Gastroesophageal sphincter (tissue), 4 donors: ENCODE measurements at places on chromosomes 2 and 18.

GRCh38 chr2:10451819-10452218, 3.7 kb upstream of the ODC1 start:
- no peak for ATAC-seq

- ATAC-seq = no peak
These were observed 67.3 kb downstream of the LRRC30 start for GRCh38 chr18:7298149-7298548.

- ATAC-seq = no peak
These were observed 182.9 kb downstream of the MYO1B start for GRCh38 chr2:191428141-191428540.

DNA sequence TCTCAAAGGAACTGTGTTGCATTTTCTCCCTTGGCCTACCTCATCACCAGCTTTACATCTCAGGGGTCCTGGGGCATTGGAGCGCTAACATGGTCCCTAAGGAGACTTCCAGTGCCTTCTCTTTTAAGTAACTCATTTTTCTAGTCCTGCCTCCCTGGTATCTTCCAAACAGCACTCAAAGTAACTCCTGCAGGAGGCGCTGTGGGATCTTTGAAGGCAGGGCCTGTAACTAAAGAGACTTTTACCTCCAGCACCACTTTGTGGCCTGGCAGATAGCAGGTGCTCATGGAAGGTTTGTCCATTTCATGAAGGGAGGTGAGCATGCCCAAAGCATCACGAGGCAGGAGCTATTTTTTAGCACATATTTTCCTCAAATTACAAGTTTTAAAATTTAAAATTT, 411.0 kb upstream of the GYPC start:
- no peak for ATAC-seq

GRCh38 chr2:152560166-152560565, 157.1 kb downstream of the PRPF40A start:
- ATAC-seq = no peak

DNA sequence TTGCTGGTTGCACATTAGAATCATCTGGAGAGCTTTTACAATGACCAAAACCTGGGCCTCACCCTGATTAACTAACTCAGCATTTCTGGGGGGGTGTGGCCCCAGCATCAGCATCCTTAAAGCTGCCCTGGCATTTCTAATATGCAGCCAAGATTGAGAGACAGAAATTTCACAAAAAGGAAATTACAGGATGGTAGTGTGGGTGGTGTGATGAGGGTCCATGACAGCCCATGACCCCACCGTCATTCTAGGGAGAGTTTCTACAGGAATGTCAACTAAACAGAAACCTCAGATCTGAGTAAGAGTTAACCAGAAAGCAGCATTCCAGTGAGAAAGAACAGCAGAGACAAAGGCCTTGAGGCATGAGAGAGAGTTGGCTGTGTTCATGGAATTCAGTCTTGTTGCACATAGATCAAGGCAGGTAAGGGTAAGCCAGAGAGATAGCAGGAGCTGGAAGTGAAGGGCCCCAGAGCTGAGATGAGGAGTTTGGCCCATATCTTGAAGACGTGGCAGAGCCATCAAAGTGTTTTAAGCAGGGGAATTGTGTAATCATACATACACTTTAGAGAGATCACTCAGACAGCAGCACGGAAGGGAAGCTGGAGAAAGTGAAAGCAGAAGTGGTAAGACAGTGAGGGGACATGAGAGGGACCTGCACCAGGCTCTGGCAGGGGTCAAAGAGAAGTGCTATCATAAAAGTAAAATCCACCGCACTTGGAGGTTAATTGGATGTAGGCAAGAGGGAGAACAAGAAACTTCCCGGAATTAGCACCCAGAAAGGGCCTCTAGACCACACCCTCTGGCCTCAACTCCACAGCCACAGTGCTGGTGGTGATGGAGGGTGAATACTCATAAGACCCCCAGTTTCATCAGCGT, 7.8 kb upstream of the TRABD2A start:
- peak; percentile 80 for ATAC-seq

GRCh38 chr2:118046634-118047210, 32.9 kb upstream of the CCDC93 start:
- no peak for ATAC-seq

- no peak for ATAC-seq
These were observed 233.8 kb upstream of the SPRED2 start for GRCh38 chr2:65666156-65666725.

GRCh38 chr2:37774976-37775907, 103.8 kb upstream of the CDC42EP3 start:
- no peak for ATAC-seq

GRCh38 chr18:27839141-27839540, 337.8 kb downstream of the CDH2 start:
- no peak for ATAC-seq

DNA sequence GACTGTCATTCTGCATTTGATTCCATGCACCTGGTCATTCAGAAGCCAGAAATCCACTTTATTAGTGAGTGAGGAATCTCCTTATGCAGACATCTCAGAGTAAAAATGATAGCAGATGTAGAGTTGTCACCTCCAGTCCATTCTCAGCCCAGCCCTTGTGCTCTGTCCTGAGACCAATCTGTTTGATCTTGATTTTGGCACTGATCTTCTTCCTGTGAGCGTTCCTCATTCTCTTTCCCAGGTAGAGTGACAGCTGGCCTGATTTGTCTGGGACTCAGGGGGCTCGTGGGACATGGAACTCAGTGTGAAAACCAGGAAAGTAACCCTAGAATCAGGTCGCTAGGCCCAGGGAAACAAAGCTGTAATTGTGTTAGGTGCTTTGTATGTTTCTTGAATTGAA, 8.9 kb downstream of the ARHGAP25 start:
- ATAC-seq = no peak

DNA sequence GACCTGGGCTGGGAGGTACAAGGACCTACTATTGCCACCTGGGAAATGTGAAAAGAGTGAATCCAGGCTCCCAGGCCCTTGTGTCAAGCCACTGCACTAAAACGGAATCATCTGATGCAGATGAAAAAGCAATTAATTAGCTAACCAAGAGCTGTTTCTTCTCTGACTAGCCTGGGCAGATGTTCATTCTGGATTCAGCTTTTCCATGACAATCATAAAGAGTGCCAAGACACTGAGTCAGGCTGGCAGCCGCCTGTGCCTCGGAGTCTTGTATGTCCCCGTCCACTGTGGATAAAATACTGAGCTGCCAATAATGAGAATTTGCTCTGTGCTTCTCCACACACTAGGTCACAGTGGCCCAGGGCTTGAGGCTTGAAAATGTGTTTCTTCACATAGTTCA, 21.7 kb upstream of the LCLAT1 start:
- peak; percentile 75 for ATAC-seq

DNA sequence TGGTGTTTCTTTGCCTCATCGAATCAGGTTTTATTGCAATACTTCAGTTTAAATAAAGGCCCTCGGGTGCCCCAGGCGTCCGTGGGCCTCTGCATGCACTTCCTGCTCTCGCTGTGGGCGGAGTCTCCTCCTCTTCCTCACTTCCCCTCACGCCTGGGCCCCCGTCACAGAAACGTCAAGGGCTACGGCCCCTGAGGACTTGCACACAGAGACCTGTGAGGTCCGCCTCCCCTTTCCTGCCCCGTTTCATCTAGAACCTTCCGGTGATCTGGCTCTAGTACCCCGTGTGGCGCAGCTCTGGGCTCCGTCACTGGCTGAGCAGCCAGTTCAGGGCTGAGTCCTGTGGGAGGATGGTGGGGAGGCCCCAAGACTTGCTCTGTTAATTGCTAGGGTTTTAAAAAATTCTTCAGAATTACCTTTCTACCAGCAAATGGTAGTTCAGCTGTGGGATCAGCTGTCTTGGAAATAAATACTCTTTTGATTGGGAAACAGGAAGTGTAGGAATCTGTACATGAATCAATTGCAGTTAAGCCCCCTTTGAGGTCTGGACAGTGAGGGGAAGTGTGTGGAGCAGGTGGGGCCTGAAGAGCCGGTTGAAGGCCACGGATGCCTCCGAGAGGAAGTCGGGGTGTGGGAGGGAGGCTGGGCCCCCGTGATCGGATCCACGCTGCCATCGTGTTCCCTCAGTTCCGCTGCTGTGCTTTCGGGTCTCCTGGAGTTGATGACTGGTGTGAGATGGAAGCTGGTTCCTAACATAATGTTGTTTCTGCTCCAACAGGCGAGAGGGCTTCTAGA, 10.2 kb downstream of the NFATC1 start:
- peak; percentile 14 for ATAC-seq

GRCh38 chr2:177078416-177078815, 134.2 kb upstream of the HNRNPA3 start:
- ATAC-seq = peak; percentile 48

GRCh38 chr2:61238219-61239012, 76.4 kb downstream of the C2orf74 start:
- ATAC-seq = no peak

- no peak for ATAC-seq
These were observed 238.8 kb downstream of the IKZF2 start for GRCh38 chr2:212912445-212913103.

DNA sequence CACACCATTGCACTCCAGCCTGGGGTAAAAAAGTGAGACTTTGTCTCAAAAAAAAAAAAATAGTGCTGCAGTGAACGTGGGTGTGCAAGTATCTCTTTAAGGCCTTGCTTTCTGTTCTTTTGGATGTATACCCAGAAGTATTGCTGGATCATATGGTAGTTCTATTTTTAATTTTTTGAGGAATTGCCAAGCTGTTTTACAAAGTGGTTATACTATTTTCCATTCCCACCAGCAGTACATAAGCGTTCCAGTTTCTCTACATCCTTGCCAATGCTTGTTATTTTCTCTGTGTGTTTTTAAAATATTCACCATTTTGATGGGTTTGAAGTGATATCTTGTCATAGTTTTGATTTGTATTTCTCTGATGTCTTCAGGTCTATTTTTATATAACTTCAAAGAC, 13.1 kb downstream of the ARMC9 start:
- ATAC-seq = no peak

DNA sequence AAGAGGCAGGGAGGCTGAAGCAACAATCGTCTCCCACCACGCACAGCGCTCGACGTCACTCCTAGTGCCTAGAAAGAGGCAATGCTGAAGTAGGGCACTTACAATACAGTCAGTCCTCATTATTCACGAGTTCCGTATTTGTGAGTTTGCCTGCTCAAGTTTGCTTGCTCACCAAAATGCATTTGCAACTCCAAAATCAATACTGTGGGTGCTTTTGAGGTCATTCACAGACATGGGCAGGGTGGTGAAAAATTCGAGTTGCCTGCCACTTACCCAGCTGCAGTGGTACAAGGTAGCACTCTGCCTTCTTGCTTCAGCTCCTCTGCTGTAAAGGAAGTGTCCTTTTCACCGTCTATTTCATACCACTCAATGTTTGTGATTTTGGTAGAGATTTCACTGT, 113.7 kb upstream of the NCK2 start:
- no peak for ATAC-seq

- no peak for ATAC-seq
These were observed 158.0 kb downstream of the RAPGEF4 start for GRCh38 chr2:172893671-172894070.

DNA sequence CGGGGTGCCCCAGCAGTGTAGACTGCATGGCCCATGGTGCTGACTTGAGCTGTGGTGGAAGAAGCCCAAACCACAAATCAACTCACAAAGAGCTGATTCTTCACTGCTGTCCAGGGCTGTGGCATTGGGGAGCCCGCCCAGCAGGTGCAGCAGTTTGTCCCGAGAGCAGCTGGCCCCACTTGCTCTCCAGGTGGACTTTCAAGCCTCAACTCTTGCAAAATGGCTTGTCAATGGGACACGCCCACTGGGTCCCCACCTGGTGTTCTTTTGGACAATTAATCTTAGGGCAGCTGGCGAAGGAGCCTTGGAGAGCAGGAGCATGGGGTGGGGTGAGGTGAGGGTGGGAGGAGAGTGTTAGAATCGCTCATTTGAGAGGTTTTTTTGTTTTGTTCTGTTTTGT, 117.9 kb downstream of the MYCN start:
- ATAC-seq = no peak

DNA sequence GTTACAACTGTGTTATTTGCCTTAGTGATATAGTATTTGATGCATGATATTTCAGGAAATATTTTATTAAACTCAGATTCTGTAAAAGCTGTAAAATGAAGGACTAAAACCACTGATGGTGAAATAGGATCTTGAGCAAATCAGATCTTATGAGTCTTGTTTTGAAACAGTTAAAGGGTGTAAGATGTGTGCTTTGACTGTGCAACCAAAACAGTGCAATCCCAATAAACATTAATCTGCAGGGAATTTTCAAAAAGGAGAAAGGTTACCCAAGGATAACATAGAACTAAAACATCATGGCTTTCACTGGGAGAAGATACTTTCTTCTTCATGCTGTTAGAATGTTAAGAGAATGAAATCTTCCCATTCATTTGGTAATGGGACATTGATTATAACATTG, 378.7 kb downstream of the PARD3B start:
- ATAC-seq = no peak

- peak; percentile 21 for ATAC-seq
These were observed 775 bp downstream of the RNF125 start for GRCh38 chr18:32019251-32019948.

- no peak for ATAC-seq
These were observed 21.5 kb downstream of the SLC4A3 start for GRCh38 chr2:219648963-219649362.

DNA sequence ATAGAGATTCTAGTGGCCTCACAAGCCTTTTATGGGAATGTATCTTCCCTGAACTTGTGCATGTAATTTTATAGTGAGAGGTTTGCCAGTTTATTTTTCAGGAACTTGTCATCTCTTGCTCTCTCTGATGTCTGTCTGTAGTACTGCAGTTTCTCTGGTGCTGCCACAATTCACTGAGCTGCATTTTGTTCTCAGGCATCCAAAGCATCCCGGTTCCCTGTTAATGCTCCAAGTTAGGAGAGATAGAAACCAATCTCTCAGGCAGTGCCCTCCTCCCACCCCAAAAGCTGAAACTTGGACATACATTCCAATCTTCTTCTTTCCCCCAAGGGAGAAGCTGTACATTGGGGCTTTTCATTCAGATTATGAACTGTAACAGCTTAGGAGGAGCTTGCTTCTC, 30.1 kb upstream of the GRB14 start:
- ATAC-seq = no peak

DNA sequence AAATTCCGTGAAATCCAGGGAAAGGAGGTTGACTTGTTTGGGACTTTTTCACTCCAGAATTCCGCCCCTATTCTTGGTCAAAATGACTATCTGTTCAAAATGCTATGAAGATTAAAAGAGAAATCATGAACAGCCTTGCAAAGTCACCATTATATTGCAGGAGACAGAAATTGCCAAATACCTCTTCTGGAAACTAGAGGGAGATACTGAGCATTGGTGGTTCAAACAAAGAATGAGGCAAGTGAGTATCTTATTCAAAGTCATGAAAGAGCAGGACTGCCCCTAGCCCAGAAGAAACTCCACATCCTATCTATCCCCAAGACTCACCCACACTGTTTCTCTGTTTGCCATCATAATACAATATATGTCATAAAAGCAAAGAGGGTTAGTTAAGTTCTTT, 862.3 kb upstream of the POU3F3 start:
- no peak for ATAC-seq

DNA sequence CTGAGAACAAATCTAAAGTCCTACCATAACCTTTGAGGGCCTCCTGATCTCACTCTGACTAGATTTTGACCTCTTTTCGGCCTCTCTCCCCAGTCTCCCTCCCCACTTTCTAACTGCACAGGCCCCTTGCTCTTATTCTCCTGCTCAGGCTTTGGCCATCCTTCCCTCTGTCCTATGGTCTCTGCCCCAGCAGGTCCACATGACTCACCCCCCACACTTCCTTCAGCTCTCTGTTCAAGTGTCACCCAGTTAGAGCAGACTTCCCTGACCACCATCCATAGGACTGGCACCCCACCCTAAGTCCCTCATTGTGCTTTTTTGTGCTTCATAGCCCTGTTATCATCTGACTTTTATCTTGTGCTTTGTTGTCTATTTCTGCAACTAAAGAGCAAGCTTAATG, 41.2 kb upstream of the NT5C1B start:
- ATAC-seq = peak; percentile 10

GRCh38 chr2:198762441-198762840, 695.3 kb downstream of the SATB2 start:
- ATAC-seq = no peak
